ENCODE measurements at places on chromosomes 1 and 21. TPM values are rescaled to one million over a fixed set of nuclear protein-coding genes. Genes with fewer than 3 reads are reported as not detected.

DNA sequence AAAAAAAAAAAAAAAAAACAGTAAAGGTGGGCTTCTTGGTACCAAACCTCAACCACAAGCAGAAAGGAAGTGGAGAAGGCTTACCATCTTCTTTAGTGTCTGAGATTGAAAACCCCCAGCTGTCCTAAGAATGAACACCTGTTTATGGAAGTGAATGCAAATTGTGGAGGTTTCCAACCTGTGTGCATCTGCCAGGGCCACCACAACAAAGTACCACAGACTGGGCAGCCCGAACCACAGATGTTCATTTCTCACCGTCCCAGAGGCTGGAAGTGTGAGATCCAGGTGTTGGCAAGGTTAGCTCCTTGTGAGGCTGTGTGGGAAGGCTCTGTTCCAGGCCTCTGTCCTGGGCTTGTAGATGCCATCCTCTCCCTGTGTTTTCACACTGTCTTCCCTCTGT, 348.7 kb downstream of the SETD4 start:
- DNase-seq, result no peak

GRCh38 chr1:42379794-42380585, 602 bp upstream of the RIMKLA start:
- DNase-seq, result no peak

FAM72B gene
- 26.6 TPM for total RNA-seq

DNA sequence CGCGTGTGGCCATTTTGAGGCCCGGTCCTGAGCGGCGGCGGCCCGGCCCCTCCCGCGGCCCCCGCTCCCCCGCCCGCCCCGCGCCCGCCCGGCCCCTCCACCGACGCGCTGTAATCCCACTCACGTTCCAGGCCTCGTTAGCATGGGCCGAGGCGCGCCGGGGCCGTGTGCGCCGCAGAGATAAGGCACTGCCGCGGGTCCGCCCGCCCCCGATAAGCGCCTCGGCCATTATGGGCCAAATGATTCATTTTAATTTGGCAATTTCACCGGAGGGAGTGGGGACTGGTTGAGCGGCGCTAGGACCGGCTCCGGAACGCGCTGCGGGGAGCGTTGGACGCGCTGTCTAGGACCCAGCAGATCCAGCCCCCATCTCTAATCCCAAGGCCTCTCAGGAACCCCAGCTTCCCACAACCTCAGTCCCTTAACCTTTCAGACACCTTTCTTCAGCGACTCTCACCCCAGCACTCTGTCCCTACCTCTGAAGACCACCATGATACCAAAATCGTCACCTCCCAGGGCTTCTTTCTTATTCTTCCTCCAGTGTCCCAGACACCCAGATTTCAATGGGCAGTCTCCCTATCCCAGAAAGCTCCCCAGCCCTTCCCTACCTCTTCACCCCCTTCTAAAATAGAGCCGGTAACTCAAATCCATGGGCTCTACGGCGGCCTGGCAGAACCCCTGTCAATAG, at the start of gene TAL1:
TAL1 (minus strand) TSS at position 39 of the 688 bp plus-strand sequence. CDS start 6,337 bp downstream, outside the sequence.
- no peak for DNase-seq

PPCS gene
- total RNA-seq, result 50.8 TPM

GRCh38 chr1:183879494-183879893, 74.6 kb downstream of the RGL1 start:
- DNase-seq, result no peak

- DNase-seq, result no peak
Observed at GRCh38 chr1:204959374-204959773, 83.6 kb upstream of the CNTN2 start.

DNA sequence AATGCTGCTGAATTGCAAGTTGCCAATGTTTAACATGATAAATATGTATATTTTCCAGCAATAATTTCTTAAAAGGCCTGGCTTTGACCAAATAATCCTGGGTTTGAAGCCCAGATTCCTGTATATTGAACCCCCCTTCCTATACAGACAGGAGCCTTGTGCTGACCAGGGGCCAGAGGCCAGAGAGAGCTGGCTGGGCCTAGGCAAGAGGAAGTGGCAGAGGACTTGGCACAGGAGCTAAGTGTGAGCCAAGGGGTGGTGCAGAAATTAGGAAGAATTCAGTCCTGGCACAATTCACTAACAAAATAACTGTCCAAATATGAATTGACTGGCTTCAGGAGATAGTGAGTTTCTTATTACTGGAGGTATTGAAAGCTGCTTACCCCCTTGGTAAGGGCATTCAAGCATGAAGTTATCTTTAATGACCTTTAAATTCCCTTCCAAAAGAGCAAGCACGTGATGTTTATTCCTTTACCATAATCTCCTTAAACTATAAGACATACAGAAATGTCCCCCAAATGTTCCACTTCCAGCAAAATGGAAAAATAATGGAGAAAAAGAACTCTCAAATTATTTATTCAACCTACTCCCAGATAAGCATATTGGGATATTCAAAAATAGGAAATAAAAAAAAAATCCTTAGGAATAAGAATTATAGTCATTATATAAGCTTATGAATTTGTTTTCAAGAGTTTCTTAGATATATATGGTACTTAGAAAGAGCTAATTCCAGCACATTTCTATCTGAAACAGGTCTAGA, 26.6 kb downstream of the NIBAN1 start:
- no peak for DNase-seq

KRTAP23-1 gene
- not detected for total RNA-seq

DNA sequence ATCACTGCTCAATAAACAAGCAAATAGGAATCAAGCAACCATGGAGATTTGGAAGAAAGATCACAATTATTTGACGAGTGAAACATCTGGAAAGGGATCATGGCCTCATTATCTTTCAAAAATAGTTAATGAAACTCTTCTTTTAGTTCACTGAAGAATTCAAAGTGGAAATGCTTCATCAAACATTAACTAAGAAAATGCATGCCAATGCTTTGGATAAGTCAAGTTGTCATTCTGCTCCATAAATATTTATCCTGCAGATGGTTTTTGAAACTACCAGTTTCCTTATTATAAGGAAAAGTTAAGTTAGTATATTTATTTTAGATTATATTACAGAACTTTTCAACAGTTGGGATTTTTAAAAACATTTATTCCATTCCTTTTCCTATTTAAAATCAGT, 206.5 kb upstream of the ADGRL2 start:
- no peak for DNase-seq

SPAG17 gene
- total RNA-seq, result not detected

ATAD3C gene
- total RNA-seq, result 1.7 TPM

DNA sequence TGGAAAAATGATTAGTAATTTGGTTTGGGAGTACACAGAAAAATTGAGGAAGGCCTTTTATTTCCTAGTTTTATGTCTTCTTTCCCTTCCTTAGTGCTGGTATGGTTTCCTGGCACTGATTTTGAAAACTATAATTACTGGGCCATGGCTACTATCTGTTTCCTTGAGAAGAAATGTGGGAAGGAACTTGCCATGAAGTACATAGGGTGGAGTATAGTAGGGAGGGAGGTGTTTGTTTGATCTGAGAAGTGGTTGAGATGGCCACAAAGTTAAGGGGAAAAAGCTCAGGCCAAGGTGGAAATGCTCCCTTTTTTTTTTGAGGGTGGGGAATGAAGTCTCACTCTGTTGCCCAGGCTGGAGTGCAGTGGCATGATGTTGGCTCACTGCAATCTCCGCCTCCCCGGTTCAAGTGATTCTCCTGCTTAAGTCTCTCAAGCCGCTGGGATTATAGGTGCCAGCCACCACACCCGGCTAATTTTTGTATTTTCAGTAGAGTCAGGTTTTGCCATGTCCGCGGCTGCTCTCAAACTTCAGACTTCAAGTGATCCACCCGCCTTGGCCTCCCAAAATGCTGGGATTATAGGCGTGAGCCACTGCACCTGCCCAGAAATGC, 11.3 kb downstream of the HJV start:
- DNase-seq, result no peak

DNA sequence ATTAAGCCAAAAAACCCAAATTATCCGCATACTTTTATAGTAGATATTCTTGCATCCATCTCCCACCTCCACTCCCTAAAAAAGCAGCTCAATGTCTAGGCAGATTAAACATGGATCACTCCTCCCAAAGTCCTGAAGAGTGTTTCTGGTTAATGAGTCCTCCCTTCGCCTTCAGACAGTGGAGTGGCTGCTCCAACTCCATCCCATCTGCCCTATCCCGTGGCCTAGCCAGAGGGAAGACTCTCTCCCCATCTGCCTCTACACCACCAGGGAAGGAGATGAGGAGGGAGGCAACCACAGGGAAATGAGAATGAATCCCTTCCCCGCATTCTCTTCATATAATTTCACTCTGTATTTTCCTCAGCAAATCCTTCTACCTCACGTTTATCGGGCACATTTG, 103.8 kb downstream of the SLC45A1 start:
- no peak for DNase-seq

DNA sequence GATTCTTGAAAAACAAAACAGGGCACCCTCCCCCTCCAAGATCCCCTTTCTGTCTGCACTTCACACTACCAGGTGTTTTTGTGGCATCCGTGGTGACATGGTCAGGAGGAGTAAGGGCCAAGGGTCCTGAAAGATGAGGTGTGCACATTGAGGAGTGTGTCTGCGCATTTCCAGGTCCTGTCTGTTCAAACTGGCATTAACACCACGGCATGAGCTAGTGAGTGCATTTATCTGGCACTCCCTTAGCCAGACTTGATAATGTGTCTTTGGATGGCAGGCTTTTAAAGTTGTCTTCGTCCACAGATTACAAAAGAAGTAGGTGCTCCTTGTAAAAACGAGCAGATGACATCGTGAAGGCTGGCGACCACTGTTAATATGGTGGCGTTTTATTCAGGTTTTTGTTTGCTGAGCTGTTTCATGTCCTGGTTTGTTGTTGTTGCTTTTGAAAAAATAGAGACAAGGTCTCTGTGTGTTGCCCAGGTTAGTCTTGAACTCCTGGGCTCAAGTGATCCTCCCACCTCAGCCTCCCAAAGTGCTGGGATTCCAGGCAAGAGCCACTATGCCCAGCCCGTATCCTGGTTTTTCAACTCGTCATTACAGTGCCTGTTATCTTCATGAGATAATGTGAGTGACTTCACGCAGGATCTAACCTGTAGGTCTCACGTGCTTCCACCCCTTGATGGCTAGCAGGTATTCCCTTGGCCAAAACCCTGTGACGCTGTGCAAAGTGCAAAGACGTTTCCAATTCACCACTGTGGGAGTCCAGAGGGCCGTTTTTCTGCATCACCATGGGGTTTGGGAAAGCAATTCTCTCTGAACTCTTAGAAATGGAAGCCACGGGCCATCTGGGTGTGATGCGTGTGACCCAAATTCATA, 4.2 kb downstream of the TMEM51 start:
- DNase-seq, result no peak

DNA sequence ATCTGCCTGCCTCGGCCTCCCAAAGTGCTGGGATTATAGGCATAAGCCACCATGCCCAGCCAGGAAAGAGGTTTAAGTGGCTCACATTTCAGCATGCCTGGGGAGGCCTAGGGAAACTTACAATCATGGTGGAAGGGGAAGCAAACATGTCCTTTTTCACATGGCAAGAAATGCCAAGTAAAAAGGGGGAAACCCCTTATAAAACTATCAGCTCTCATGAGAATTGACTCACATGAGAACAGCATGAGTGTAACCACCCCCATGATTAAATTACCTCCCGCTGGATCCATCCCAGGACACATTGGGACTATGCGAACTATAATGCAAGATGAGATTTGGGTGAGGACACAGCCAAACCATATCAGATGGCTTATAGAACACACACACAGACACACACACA, 8.8 kb upstream of the KLHL12 start:
- no peak for DNase-seq

DNA sequence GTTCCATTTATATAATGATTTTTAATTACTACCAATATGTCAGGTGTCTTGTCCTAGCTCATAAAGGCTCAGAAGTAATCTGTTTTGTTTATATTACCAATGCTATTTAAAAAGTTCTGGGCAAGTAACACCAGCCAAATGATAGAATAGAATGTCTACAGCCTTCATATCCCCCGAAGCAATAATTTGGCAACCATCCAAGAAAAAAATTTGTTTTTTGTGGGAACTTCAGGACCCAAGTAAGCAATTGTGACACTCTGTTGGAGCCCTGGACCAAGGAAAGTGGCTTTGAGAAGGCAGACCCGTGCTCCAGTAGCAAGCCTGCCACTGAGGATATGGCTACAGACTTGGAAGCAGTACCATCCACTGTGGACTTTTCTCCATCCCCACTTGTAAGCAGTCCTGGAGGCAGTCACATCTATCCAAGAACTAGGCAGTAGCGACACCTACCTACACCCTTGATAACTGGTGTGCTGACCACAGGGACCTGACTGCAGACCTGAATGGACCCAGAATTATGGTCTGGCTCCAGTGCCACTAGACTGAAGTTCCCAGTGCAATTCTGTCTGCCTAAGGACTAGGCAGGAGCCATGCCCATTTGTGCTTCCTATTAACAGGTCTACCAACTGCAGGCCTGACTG, 870.7 kb upstream of the ADGRL2 start:
- no peak for DNase-seq

TCHH gene
- total RNA-seq, result not detected

DNA sequence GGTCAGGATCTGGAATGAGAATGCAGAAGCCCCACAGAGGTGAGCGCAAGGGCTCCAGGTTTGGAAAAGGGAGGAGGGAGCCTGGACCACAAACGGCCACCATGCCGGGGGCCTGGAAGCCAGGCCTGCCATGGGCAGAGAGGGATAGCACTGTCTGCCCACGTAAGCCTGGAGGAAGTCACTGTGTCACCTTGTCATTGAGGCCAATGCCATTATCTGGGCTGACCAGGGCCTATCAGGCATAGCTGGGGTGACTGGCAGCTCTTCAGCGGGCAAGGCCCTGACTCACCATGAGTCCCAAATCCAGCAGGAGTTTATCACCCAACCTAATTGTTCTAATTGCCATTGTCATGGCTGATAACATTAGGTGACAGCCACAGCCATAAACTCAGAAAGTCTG, 84.6 kb downstream of the MATN1 start:
- DNase-seq, result no peak

AADACL4 gene
- not detected for total RNA-seq

DNA sequence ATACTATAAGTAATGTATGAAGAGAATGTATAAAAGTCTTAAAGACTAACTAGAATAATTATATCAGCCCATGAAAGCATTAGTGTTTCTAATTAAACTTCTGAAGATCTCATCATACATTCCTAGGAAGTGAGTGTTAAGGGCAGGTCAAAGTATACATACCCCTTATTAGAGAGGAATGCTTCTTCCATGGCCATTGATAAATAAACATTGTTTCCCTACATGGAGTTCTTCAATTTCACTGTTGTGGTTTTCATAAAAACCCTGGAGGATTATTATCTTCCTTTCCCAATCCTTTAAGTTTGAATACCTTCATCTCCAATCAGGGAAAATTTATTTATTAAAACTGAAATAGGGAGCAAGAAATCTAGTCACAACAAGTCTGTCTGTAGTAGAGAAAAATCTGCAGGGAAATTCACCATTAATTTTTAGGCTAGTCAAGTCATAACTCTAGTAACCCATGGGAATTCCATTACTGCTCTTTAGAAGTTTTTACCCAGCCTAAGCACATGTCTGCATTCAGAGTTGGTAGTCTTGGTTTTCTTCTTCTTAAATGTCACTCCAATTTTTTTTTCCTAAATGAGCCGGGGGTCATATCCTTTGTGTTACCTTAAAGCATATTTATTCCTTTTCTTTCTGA, 147.0 kb downstream of the TNFSF18 start:
- no peak for DNase-seq

- DNase-seq, result no peak
Observed at GRCh38 chr1:116287341-116288200, 85.5 kb upstream of the ATP1A1 start.

GRCh38 chr1:192962901-192963300, 96.3 kb downstream of the UCHL5 start:
- no peak for DNase-seq

ELAPOR1 gene
- 11.5 TPM for total RNA-seq
